Activated naive CD4-positive, alpha-beta T cell treated with Interleukin-2 at 50 U/mL for 16 hours (primary cell): ENCODE measurements at places on chromosomes 2 and 18.
A peak's percentile ranks its signal among the peaks of the same experiment; 100 is the strongest.

DNA sequence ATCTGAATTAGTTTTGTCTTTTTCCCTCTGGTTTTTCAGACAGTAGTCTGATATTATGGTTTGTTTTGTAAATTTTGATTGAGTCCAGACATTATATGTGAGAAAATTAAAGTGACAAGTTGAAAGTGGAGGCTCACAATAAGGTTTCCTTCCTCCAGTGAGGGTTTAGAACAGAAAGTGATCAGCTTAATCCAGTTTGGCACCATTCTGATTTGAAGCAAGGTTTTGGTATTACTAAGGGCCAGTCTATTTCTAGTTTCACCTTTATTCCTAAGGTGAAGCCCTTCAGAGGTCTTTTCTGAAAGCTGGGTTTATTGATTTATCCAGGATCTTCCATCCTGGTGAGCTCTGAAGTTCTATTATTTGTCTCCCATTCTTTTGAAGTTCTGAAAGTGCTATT is 68.7 kb downstream of the CDC42EP3 start:
- no peak for DNase-seq

DNA sequence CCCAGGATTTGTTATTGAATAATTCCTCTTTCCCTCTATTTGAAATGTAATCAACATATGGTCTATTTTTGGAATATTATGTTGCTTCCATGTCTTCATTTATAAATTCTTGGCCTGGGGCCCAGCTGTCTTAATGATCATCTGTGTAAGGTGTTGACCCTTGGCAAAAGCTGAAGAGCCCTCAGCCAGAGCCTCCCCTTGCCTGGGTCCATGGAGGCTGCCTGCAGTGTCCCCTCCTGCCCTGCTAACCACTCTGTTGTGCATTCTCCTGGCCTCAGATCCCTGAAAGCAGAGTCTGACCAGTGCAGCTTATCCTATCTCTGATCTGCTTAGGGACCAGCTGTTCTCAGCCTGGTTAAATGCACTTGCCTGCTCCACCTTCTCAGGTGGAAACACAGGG is 226.1 kb upstream of the APCDD1 start:
- no peak for DNase-seq

DNA sequence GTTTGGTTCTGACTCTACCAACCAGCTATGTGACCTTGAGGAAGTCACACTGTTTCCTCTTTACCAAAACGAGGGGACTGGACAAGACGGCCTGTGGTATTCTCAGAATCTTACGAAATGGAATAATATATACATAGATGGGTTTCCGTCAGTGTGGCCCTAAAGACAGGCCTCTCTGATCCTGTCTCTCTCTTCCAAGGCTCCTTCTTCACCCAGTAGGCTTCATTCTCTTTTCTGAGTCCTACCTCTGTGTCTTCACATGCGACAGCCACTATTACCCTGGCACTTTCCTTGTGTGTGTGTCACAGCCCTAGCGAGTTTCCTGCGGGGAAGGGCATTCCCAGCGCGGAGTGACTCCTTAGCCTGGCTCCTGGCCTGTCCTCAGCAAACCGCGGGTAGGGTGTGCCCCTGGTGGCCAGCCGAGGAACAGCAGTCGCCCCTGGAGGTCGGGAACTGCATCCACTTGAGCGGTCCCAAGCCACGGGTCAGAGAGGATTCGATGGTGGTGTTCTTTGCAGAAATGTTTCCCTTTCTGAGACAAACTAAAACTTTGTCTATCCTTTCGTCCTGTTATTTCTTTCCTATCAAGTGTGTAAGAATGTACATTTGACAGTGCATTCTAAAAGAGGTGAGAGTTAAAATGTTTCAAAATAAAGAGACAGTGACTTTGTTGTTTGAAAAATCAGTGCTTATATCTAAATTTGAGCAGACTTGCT is 63.3 kb downstream of the RAB31 start:
- peak; percentile 48 for DNase-seq

- DNase-seq = no peak
Measured at GRCh38 chr2:66432801-66433694, 1.9 kb upstream of the MEIS1 start.

- no peak for DNase-seq
Measured at GRCh38 chr2:98805412-98806171, 74.7 kb upstream of the MGAT4A start.

DNA sequence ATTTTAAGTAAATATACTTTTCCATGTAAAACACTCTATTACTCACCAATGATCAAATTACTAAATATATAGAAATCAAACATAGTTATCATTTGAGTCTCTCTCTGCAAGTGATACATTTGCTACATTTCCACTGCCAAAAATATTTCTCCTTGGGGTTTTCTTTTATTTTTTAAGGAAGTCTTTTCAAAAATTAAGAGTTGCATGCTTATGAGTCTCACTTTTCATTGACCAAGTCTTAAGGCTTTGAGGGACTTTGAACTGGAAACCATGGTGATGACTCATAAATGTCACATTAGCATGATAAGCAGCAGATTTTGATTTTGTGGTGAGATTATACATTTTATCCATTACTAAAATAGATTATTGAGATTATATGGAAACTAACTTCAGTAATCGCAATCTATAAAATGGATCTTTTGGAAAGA is 152.9 kb downstream of the FAM124B start:
- DNase-seq = no peak

GRCh38 chr2:229715895-229716507 is 1.6 kb upstream of the DNER start:
- DNase-seq = peak; percentile 10

GRCh38 chr2:201790291-201790690 is 9.6 kb upstream of the ALS2 start:
- no peak for DNase-seq

DNA sequence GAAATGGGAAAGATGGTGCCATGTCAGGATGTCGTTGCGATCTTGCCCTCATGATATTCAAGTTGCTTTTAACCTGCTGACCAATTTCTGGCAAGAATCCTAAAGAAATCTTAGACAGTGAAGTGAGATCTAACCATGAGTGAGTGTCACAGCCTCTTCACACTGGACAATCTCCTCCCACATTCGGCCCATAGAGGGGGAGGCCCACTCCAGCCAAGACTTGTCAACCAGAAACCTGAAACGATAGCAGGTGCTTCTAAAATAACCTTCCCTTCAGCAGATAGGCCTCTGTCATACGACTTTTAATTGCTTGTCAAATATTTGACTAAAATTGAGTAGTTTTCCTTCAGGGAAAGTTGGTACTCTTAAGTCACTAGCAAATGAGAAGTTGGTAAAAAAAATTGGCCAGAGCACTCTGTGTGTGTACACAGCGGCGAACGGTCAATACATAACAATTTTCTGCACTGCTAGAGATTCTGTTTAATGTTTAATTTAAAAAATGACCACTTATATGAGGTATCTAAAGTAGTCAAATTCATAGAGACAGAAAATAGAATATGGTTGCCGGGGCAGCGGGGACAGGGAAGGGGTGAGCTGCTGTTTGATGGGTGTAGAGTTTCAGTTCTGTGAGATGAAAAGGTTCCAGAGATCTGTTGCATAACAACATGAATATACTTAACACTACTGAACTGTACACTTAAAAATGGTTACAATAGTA is 110.2 kb downstream of the VAPA start:
- DNase-seq = no peak

DNA sequence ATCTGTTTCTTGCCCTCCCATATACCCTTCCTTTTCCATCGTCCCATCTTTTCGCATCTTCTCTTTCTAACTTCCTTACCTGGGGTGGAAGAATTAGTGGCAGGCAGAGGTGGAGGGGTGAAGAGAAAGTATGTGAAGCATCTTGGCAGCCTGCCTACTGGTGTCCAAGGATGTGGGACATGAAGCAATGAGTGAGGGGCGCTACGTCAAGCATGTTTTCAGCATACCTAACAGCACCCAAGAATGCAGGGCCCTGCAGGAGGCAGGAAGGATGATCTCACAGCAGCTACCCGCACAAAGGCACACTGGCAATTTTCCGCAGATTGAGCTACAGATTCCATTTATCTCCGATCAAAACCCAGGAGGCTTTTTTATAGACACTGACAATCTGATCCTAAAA is 42.2 kb downstream of the METTL4 start:
- DNase-seq = no peak

DNA sequence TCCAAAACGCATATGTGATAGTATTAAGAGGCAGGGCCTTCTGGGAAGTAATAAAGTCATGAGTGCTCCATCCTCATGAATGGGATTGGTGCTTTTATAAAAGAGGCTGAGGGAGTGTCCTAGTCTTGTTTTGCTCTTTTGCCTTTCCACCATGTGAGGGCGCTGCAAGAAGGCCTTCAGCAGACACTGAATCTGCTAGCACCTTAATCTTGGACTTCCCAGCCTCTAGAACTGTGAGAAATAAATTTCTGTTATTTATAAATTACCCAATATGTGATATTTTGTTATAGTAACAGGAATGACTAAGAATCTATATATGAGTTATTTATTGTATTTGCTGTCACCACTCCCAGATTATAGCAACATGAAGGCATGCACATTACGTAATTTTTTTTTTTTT is 63.5 kb downstream of the PLA2R1 start:
- DNase-seq = no peak

DNA sequence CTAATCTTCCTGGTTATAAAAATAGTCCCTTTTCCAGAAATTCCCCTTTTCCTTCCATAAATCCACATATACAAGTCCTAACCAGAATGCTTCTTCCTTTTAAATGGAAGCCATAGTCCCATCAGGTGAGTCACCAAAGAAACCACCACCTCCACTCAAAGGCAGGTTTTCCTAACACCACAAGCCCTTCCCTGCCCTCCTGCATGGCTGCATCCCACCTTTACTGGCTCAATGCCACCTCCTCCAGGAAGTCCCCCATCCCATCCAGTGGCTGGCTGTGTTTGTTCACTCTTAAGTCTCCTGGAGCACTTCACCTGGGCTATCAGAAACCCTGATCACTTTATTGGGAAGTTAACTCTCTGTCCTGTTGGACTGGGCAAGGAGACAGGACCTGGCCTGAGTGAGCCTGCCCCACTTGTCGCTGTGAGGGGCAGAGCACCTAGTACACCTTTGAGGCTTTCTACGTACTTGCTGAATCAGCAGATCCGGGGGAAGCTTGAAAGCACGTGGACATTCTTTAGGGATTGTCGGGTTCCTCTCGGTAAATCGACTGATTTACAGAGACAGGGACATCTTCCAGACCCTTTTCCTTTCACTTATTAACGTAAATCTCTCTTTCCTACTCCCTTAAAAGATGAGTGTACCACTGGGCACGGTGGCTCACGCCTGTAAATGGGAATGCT is 71.0 kb downstream of the NGEF start:
- DNase-seq = no peak

DNA sequence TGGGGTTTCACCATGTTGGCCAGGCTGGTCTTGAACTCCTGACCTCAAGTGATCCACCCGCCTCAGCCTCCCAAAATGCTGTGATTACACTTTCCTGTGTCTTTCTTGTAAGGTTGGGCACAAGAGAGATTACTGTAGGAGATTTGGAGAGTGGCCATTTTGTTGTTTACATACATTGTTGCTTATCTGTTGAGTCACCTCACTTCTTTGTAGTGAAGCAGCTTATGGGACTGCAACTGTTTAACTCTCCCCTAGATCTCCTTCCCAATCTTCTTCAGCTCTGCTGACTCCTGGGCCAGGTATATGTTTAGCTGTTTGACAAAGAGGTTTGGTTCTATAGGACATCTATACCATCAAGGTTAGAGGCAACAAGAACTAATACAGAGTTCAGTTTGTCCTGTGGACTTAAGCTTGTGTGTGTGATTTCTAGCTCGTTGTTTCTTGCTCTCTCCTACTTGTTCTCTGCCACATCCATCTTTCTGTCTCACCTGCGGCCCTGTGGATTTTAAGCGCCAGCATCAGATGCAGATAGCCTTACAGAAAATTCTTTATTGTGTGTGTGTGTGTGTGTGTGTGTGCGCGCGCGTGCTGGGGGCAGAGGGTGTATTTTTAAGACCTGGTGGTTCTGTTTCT is 95.4 kb downstream of the HAUS1 start:
- no peak for DNase-seq

DNA sequence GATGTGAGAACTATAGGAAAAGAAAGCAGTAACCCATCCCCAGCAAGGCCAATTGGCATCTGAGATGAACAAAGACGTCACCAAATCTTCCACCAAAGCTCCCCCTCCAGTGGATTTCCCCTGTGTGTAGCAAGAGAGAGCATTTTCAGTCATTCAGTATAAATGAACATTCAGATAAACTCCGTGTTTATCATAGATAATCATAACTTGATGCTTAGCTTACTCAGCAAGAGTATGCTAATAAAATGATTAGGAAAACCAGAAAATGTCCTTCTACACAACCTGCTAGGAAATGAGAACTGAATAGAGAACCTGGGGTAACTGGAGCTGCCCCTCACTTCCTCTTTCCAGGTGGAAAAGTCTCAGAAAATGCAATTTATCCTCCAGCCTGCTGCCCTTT is 198.0 kb upstream of the CCDC150 start:
- DNase-seq = no peak

DNA sequence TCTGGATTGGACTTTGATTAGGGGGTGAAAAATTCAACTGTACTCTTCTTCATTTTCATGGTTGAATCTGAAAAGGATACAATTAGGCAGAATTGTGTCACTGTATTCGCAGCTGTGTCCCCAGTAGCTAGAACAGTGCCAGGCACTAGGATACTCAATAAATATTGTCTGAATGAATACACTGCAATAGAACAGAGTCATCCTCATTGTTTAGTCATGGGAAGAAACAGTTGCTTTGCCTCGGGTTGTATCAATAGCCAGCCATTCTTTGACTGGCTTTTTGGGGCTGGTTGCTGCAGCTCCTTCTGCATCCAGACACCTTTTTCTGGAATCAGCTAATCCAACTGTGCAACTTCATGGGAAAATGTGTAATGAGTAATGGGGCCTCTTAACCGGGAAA is 18.1 kb upstream of the DYNC1I2 start:
- DNase-seq = no peak

- DNase-seq = no peak
Measured at GRCh38 chr2:55115761-55116597, 65.7 kb upstream of the RTN4 start.

DNA sequence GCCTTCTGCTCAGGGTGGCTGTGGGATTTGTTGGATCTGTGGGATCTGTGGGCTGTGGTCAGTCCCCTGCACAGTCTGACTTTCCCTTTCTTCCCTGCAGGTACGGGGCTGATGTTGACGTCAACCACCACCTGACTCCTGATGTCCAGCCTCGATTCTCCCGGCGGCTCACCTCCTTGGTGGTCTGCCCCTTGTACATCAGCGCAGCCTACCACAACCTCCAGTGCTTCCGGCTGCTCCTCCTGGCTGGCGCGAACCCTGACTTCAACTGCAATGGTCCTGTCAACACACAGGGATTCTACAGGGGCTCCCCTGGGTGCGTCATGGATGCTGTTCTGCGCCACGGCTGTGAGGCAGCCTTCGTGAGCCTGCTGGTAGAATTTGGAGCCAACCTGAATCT is 17.5 kb downstream of the ASB1 start:
- no peak for DNase-seq

GRCh38 chr2:102056079-102056581 is 64.4 kb downstream of the IL1R2 start:
- no peak for DNase-seq

DNA sequence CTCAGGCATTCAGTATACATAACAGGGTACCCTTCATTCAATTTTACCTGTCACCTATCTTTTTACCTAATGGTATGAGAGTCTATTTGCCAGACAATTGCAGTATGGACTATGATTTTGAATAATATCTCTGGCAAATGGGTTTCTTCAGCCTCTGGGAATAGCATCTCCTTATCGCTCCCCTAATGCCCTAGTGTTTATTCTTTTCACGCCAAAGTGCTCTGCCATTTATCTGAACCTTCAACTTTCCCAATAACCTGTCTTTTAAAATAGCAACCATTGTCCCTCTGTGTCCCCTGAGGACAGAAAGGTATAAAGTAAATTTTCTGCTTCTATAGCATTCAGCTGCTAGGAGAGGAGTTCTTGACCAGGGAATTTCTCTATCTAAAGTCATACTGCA is 45.0 kb upstream of the FSHR start:
- no peak for DNase-seq
